ENCODE measurements at places on chromosomes 3 and 15.

DNA sequence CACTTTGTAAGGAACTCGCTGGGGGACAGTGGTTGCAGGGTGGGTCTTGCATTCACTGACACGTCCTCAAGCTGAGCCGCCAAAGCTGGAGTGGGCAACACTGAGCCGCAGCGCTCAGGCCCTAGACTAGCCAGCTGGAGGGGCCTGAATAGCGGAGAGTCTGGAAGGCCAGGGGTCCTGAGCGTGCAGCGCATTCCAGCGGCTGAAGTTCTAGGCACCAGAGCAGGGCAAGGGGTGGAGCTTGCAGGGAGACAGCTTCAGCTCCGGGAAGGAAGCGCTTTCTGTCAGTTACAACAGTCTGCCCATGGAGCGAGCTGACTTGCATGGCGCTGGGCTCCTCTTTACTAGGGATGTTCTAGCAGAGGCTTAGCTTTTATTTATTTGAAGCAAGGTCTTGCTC is 2.7 kb downstream of the MAP6D1 start:
- no peak for DNase-seq

DNA sequence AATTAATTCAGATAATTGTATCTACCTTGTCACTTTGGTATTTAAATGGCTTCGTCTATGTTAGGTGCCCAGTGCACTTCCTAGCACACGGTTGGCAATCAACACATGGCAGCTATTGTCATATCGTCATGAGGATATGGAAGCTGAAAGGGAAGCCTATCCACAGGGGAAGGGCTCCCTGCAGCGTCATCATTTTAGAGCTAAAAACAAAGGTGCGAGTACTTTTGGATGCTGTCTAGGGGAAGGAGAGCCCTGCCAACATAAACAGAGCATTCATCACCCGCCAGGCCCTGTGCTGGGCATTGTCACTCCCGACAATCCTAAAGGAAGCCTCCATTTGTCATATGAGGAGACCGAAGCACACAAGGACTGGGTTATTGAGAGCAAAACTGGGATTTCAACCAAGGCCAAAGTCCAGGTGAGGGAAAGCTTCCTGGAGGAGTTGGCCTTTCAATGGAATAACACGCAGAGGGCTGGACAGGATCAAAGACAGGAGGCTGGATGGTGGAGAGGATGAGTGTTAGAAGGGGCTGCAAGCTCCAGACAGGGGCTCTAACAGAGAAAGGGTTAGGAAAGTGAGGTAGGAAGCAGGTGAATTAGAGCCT is 8.0 kb upstream of the PARL start:
- peak; percentile 66 for DNase-seq

DNA sequence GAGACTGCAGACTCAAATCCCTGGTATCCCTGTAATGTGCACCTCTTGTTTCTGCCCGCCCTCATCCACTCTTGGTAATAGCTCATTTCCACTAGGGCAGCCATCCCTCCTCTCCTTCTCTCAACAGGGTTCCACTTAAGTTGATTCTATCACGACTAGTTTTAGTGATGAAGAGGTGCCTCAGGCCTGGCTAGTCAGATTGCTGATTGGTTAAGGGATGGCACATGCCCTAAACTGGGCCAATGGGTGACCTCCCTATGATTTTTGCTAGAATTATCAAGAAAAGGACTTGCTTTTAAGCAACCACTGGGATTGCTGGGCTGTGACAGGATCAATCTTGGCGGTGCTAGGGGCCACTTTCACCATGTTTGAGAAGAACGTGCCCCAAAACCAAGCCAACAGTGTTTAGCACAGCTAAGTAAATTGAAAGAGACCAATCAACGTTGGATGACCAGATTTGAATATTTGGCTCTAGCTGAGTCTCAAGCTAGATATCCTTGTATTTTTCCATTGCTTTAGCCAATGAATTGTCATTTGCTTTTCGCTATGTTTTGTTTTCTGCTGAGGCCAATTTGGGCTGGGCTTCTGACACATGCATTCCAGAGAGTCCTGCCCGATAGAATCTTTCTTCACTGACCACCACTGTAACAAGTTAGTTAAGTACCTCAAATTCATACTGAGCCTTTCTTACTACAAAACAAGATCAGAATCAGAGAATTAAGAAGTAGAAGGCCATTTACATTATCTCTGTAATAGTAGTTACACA is 131.0 kb downstream of the PDZRN3 start:
- DNase-seq: no peak

DNA sequence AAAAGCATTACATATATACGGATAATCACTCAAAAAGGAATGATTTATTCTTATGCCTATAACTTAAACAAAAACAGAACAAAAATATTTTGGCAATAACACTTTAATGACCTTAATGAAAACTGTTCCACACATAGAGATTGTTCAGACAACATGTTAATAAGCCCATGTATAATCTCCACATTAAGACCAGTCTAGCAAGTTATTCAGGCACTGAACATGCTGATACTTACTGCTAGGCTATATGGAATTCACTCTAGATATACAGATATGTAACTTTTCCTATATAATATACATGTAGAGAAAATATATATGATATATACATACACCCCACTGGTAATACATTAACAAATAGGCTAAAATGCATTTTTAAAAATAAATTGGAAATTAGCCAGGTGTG is 43.8 kb upstream of the USP50 start:
- no peak for DNase-seq

DNA sequence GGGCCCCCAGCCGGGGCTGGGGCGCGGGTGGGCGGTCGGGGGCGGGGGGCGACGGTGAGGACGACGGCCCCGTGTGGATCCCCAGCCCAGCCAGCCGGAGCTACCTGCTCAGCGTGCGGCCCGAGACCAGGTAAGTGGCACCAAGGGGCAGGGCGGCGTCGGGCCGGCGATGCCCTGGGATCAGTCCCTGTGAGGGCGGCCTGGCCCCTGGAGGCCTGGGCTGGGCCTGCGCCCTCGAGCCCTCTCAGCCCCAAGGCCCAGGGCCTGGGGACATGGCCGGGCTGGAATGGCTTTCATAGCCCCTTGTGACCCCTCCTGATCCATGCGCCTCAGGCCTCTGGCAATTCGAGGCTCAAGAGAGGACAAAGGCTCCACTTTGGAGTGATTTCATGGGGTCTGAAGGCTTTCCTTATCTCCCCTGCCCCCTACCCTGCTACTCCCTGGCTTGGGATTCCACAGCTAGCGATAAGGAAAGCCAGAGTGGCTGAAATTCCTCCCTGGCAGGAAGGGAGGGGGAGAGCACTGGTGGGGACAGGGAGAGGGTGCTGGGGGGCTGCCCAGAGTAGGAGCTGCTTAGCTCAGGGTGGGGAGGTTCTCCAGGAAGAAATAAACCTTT is 418 bp downstream of the ALPK3 start:
- DNase-seq: no peak

- no peak for DNase-seq
Observed at GRCh38 chr15:39132070-39132469, 448.8 kb upstream of the THBS1 start.

- DNase-seq: no peak
Observed at GRCh38 chr3:122572940-122573412, 4.5 kb upstream of the PARP15 start.

GRCh38 chr15:93372865-93373223 is 283.8 kb upstream of the RGMA start:
- DNase-seq: no peak

DNA sequence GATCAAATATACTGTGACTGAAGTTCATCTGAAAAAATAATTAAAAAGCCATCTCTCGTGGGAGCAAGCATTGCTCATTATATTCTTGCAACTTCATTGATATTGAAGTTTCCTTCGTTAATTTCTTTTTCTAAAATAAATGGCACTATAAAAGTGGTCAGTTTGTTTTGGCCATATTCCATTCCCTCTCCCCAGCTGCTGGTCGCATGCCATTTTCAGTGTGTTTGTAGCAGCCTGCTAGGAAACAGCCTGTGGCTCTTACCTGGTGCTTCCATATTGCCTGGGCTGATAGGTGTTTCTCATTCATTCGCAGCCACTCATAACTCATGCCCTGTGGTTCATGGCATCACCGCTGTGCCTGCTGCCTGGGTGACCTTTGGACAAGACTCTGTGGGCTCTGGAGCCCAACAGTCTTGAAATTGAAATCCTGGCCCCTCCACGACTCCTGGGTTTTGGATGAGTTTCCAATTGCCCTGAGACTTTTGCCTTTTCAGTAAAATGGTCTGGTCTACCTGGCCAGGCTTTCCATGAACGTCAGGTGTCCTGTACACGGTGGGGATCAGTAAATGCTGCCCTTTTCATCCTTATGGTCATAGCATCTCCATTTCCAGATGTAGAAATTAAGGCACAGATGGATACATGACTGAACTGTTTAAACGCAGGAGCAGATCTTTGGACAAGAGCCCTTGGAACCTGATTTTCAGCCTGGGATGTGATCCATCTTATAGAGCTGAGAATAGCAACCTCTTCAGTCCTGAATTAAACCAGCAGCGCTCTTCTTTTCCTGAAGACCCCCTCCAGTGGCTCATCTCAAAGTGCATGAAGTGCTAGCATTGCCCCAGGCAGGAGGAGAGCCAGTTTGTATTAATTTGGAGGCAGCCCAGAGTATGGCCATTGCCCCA is 69.4 kb downstream of the SLCO3A1 start:
- peak; percentile 72 for DNase-seq

- DNase-seq: no peak
Observed at GRCh38 chr3:112333381-112334317, 693 bp downstream of the CD200 start.

DNA sequence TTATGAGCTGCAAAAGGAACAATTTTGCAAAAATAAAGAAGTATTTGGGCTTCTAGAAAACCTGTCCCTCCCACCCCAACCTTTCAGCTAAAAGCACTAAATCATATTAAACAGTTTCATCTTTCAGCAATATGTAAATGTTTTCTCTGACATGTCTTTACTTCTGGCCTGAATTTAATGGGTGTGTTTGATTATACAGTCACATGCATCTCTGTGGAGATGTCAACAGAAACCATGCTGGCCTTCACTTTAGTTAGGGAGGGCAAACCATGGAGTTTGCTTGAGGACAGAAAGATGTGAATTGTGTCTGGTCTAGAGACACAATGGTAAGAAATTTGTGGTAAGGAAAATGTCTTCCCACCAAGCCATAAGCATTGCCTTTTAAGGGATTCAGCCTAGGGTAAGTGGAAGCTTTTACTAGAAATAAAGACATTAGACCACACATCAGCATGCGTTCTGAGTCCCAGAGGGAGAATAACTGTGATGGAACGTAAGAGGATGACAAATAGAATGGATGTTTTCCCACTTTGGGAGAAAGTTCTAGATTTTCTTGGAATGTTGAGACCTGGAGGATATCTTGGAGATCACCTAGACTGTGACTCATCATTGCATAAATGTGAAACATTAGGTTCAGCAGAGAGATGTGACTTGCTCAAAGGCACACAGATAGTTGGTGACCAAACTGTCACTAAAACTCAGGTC is 68.9 kb downstream of the ST8SIA2 start:
- DNase-seq: no peak

DNA sequence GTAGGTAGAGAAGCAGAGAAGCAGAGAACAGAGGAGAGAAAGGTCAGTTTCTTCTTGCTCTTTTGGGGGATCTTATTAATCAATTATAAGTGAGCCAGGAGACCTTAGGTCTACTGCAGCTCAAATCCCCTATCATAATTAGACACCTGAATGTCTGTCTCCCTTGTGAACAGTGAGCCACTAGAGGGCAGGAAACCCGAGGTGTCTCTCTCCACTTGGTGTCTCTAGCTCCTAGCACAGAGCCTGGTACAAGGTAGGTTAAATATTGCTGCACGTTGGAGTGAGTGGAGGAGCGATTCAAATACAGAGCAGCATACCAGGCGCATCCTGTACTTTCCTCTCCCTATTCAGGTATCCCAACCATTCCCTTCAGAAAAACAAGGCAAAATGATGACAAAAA is 2.0 kb upstream of the ST8SIA2 start:
- no peak for DNase-seq

DNA sequence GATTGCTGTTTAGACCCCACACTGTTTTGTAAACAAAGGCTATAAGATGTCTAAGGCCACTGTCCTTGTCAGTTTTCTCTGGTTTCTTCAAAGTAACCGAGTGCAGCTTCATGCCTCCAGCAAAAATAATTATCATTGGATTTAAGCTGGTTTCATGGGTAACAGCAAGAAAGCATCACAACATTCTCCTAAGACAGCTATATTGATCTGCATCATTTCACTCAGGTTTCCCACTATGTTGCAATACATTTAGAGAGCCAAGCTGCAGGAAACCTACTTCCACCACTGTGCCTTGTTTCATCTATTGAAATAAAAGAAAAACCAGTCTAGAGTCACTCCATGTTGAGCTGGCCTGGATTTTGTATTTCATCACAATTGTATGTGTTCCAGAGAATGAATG is 351.4 kb downstream of the OXSM start:
- DNase-seq: no peak

- DNase-seq: no peak
Observed at GRCh38 chr3:153051427-153052095, 110.5 kb upstream of the RAP2B start.

DNA sequence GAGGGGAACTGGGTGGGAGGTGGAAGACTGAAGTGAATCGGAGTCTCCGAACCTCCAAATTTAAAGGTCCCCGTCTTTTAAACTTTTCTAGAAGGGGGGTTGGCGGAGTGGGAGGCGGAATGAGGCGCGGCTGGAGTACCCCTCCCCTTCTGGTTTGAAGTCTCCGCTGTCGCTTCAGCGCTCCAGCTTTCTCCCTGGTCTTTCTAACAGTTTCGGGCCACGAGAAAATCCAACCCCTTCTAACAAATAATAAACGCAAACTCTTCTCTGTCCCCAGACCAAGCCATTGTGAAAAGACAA is 2.5 kb upstream of the MECOM start:
- DNase-seq: no peak

DNA sequence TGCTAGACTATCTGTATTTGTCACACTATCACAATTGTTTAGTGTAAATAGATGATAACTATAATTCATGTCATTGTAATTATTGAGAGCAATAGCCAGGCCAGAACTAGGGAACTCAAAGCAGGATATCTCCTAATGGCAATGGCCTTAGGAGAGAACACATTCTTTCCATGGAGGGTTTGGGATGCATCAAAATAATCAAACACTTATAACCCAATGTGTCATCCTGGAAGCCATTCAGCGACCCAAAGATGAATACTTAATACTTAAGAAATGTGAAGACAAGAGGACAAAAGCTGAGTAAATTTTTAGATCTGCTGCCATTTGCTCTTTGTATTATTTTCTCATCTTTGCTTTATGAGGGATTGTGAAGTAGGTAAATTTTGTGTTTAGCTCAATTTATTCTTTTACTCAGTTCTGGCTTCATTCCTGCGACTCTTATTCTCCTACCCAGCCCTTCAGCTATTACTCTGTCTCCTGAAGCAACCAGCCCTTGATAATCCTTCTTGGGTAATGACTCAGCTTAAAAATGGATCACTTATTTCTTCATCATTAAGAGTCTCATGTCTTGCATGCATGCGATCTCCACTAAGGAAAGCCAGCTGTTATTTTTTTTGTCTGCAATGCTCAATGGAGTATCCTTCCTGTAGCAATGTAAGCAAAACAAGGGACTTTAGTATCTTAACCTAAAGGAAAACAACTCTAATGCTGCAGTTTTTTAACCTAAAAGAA is 2.0 kb downstream of the OR4F15 start:
- no peak for DNase-seq

- no peak for DNase-seq
Observed at GRCh38 chr3:29475854-29476253, 195.0 kb downstream of the RBMS3 start.
